ENCODE measurements at places on chromosomes 11 and 22.

DNA sequence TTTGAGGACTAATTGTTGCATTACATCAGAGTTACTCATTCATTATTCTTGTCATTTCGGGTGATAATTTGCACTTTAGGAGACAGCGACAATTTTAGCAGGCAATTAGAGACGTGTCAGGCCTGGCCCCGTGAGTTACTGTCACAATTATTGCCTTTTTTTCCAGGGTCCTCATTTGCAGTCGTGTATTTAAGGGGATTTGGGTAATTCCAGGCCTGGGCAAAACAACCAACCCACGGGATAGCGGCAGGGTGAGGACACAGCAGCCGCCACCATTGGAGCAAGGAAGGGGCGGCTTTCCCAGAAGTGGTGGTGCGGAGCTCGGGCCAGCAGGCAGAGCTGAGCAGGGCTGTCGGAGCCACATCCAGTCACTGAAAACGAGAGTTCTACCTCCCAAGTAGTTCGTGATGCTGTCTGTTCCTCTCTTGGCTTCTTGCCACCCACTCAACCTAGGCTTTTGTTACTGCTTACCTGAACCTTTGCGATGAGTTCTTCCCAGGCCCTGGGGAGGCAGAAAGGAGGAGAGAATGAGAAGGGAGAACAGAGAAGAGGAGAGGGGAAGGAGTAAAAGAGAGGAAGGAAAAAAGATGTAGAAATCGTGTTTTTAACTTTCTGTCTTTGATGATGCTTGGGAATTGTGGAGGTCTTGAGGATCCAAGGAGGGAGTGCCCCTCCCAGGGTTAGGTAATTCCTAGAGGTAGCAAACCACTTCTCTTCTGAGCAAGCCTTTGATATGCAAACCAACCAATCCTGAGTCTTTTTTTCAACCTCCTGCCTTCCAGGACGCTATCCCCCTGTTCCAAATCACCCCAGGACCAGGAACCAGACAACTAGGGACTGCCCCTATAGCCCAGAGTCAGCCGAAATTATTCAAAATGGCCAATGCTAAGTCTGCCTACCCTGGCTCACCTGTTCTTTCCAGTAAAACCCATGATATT is 236.1 kb downstream of the MIAT start:
- peak; percentile 40 for DNase-seq

DNA sequence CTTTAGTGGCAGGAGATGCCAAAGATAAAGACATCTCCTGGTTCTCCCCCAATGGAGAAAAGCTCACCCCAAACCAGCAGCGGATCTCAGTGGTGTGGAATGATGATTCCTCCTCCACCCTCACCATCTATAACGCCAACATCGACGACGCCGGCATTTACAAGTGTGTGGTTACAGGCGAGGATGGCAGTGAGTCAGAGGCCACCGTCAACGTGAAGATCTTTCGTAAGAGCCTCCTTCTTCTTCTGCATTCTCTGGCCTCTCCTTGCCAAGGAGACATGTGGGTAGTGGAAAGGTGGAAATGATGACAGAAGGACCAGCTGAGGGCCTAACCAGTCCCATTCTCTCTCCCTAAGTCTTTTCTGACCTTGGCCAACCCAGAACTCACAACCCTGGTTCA is 110.1 kb upstream of the TTC12 start:
- DNase-seq, result no peak

GRCh38 chr11:19474954-19475721 is 234.4 kb upstream of the E2F8 start:
- no peak for DNase-seq

- no peak for DNase-seq
Observed at GRCh38 chr11:4393858-4394223, 339 bp upstream of the TRIM21 start.

GRCh38 chr11:95688501-95689222 is 100.9 kb downstream of the FAM76B start:
- no peak for DNase-seq

Data from left forelimb (tissue), 1 donor.